ENCODE measurements at places on chromosomes 2 and 18.

DNA sequence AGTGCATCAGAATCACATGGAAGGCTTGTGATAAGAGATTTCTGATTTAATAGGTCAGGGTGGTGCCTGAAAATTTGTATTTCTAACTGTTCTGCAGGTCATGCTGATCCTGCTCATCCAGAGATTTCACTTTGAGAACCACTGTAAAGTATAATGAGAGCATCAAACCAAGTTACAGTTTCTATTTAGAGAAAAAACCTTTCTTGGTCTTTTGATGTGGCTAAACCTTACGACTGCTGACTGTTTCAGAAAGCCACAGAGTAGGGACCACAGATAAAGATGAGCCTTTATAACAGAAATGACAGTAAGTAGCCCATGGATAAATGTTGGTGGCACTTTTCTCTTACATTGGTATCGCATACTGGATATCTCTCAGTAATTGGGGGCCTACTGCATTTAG, 109.4 kb upstream of the FANCL start:
- DNase-seq, result no peak

GRCh38 chr18:57539702-57540101, 46.8 kb downstream of the FECH start:
- no peak for DNase-seq

DNA sequence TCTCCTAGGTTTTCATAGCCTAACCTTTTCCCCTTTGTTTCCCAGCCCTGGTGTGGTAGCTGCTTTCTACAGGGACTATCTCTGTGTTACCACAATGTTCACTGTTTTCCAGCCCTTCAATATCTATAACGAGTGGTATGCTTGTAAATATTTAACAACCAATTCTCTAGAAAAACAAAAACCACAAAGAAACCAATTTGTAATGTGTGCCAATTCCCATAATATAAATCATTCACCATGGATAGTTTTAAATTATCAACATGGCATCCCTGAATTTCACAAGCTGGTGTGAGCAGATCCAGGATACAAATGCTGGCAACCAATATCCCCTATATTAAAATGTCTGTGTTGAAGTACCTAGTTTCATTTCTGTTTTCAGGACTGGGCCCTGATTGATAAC, 207.5 kb upstream of the FBXO11 start:
- DNase-seq, result no peak

DNA sequence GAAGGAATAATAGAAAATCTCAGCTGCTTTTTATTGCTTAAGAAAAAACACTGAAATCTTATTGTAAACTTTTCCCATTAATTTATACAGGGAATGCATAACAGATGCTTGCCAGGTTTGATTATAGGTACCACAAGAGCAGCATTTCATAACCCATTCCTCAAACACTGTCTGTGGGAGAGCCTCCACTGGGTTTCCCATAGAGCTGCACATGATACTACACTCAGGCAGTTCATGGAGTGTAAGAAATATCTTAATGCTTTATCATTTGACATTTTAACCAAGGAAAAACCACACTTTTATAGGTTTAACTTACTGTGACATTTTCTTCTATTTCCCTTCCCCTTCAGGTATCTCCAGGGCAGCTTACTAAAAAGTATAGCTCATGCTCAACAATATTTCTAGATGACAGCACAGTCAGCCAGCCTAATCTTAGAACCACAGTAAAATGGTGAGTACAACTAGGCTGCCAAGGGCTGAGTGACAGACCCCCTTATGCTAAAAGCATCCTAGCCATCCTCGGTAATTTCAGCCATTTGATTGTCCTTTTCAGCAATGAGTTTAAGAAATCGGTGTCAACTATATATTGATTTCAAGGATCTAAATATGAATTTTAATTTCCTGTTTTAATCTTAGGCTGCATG, 22.3 kb downstream of the CCNYL1 start:
- no peak for DNase-seq

- no peak for DNase-seq
These were observed 206.1 kb downstream of the KLHL29 start for GRCh38 chr2:23591111-23591510.

DNA sequence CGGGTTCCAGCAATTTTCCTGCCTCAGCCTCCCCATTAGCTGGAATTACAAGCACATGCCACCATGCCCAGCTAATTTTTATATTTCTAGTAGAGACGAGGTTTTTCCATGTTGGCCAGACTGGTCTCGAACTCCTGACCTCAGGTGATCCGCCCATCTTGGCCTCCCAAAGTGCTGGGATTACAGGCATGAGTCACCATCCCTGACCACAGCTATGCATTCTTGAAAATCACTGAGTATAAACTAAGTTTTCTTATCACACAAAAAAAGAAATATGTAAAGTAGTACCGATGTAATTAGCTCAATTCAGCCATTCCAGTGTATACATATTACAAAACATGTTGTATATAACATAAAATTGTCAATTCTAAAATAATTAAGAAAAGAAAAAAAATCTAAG, 232.7 kb downstream of the MBD2 start:
- no peak for DNase-seq

- no peak for DNase-seq
These were observed 1444.9 kb downstream of the DPP10 start for GRCh38 chr2:115887209-115887776.

GRCh38 chr2:217873371-217873770, 129.4 kb downstream of the TNS1 start:
- DNase-seq, result no peak

DNA sequence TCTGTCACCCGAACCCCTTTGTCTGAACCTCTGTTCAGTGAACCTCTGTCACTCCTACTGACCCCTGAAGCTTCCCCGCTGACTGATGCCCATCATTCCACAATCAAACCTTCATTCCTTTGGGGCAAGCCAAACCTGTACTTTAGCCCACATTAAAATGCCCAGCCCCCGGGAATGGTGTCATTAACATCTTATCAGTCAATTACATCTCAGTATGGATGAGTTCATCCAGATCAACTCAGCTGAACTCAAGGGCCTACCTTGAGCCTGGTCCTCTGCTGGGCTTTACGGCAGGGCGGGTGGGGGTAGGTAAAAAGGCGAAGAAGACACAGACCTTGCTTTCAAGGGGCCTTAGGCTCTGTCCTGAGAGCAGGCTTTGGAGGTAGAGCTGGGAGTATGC, 154.4 kb upstream of the SMAD2 start:
- DNase-seq, result no peak

- no peak for DNase-seq
These were observed 150.6 kb downstream of the TMX3 start for GRCh38 chr18:68564351-68564750.

DNA sequence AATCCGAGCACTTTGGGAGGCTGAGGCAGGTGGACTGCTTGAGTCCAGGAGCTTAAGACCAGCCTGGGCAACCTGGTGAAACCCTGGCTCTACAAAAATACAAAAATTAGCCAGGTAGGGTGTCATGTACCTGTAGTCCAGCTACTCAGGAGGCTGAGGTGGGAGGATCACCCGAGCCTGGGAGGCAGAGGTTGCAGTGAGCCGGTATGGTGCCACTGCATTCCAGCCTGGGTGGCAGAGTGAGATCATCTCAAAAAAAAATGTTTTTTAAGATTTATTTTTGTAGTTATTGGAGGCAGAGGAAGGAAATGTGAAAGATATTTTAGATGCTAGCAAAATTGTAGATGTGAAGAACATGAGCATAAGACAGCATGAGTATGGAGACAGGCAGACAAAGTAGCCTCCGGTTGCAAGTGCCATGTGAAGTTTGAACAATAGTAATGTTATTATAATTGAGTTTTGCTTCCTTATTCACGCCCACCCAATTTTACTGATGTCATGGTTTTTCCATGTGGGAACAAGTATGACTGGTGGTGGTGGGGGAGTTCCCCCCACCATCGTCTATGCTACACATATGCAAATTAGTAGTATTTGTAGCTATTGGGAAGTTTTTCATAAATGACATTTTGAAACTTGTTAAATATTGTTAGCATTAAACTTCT, 18.0 kb downstream of the REL start:
- no peak for DNase-seq

DNA sequence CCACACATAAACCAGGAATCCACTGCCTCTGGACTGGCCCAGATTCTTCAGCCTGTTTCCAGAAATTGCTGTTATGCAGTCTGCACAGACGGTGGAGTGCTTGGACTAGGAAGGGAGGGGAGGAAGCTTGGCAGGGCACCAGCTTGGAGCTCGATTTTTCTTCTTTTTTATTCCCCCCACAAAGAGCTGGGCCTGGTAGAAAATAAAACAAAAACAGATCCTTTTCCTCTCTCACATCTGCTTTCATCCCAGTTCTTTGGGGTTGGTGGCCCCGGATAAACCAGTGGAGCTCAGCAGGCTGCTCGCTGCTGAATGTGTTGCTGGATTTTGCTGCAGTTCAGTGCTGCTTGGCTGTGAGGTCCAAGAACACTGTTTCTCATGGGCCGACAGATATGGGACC, 16.0 kb downstream of the LRRTM1 start:
- peak; percentile 89 for DNase-seq

DNA sequence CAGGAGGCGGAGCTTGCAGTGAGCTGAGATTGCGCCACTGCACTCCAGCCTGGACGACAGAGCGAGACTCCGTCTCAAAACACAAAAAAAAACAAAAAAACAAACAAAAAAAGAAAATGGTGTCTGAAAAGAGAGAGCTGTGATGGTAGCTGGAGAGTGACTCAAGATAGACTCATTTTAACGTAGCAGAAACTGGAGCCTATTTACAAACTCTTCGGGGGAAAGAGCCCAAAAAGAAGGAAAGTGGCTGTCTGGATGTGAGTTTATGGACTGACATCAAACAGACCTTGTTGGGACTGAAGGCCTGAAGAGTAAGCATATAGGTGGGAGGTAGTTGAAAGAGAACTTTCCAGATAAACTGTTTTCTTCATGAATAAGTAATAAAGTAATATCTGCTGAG, 51.8 kb downstream of the LIMS1 start:
- DNase-seq, result no peak

GRCh38 chr2:29347774-29348461, 232.7 kb downstream of the CLIP4 start:
- no peak for DNase-seq

DNA sequence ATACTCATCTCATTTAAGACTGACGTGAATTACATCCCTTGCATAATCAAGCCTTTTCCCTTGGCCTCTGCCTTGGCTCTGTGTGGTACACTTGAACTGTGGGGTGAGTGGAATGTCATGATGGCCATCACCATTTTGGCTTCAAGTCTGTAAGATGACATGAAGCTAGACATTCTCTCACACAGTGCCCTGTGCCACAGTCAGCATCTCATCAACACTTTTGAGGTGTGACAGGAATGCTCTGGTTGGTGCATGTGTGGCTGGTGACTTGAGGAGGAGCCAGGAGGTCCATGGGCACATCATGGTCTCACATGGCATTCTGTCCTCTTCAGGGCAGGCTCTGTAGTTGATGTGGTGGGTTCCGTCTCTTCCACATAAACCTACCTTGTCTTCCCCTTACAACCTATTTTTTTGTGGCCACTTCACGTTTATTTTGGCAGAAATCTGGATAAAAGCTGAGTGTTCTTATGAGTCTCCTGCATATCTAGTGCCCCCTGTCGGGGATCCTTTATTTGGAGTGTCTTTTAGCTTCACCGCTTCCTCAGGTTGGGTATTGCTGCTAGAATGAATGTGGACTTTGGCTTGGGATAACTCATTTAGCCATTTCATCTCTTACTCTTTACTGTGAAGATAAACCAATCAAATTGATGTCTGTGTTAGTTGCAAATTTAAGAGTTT, 28.1 kb downstream of the MAP4K4 start:
- DNase-seq, result no peak

DNA sequence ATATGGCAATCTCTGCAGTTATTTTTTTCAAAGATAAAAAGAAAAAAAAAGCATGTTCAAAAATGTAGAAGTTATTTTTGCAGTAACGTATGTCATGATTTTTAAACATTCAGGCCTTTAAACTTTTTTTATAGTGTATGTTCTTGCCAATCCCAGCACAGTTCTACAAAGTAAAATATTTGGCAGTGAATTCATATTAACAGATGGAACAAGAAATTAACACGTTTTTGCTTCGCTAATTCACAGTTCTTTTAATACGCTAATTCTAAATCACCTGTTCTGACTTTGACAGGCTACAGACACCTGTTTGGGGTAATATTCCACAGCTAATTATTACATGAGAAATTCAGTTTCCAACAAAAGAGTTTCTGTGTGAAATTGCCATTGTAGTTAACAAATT, 183.2 kb downstream of the ARHGAP15 start:
- no peak for DNase-seq

DNA sequence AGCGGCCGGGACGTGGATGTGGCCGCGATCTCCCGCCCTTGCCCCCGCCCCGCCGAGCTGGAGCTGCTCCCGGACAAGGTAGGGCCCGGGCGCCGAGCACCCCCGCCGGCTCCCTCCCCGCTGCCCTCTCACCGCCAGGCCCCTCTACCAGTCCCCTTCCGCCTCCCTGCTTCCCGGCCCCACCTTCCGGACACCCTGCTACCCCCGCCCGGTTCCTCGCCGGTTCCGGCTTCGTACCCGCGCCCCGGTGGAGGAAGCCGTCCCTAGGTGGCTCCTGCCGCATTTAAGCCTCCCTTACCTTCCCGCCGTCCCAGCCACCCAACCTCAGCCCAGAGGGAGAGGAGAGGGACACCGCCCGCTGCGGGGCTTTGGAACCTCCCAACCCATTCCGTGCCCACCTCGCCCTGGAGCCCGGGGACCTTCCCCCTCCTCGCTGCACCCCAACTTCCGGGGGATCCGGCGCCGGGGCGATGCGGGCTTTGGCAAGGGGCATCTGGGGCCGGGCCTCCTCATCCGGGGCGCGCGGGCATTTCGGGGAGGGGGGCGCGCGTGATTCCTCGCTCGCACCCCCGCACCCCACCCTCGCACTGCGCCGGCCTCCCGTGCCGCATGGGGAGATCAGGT, 475 bp downstream of the B3GNT2 start:
- peak; percentile 19 for DNase-seq

DNA sequence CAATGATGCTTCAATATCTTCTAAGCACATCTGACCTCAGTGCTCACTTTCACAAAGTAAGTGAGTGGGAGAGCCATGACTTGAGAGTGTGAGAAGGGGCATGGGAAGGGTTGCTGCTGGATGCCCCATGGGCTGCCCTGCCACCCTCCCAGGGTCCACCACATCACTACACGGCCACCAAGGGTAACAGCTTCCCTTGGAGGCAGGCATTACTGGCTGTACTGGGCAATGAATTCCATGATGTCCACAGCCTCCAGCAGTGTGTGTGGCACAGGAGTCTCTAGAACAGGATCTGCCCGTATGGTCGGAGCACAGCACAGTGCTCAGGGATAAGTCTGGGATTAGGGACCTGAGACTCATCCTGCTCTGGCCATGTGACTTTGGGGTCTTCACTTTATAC, 481.0 kb upstream of the MYT1L start:
- DNase-seq, result no peak

- DNase-seq, result no peak
These were observed 170.3 kb downstream of the GFPT1 start for GRCh38 chr2:69216535-69217332.

GRCh38 chr2:186822323-186822722, 26.6 kb downstream of the ZSWIM2 start:
- no peak for DNase-seq

- DNase-seq, result no peak
These were observed 431 bp upstream of the SEC11C start for GRCh38 chr18:59139291-59139614.
